ENCODE measurements at places on chromosomes 11 and 22.
A peak's percentile ranks its signal among the peaks of the same experiment; 100 is the strongest.

DNA sequence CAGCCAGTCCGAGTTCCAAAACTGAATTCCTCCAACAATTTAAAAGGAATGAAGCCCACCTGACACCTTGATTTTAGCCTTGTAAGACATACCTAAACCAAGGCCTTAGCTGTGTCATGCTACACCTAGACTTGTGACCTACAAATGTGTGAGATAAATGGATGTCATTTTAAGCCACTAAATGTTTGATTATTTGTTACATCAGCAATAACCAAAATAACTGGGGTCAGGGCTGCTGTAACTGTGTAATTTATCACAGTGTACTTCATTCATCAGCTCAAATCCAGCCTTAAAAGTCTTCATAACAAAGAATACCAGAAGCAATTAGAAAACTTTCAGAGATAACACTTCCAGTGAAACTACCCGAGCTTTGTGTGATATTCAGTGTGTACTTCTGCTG lies 673.0 kb upstream of the ANO3 start:
- no peak for DNase-seq

DNA sequence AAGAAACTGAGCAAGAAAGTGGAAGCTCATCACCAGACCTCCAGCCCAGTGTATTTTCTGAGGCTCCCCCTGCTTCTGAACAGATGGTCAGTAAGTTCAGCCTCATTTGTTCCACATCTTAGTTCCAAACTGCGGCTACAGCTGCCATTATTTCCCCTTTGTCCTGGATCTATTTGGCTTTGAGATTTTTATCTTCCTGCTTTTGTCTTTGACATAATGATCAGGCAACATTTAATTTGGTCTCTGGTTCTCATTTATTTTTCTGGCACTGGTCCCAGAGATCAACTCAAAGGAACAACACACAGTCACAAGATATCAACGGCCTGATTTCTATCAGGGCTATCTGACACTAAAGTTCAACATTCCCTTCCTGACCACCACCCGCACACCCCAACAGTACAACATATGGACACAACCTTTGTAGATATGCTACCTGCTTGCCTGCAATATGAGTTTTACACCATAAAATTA lies 137.5 kb downstream of the FAM76B start:
- peak; percentile 96 for DNase-seq

- DNase-seq: no peak
These were observed 16.7 kb downstream of the C11orf54 start for GRCh38 chr11:93757924-93758865.

DNA sequence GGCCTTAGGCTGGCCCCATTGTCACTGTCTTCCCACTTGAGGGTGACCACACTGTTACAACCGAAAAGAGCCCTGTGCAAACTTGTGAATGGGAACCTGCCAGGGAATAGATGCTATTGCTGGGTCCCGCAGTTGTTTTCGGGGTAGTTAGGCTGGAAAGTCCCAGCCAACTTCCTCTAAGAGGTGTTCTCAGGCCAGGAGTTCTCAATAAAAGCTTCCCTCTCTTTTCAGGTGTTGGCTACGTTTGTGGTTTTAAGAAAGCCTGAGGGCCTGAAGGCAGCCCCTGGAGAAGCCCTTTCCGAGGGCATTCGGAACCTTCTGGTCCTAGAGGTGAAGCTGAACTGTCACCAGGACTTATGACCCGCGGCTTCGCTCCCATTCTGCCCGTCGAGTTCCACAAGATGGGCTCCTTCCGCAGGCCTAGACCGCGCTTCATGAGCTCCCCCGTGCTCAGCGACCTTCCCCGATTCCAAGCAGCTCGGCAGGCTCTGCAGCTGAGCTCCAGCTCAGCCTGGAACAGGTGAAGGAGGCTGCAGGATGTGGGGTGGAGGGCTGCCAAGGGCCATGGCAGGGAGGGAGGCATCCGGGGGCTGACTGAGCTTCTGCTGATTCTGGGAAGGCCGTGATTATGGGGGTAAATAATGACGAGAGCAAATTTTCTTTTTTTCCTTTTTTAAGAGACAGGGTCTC lies 104.8 kb downstream of the PRR5L start:
- DNase-seq: no peak

GRCh38 chr11:12526789-12527188 lies 147.4 kb upstream of the TEAD1 start:
- DNase-seq: no peak

GRCh38 chr22:30421695-30422480 lies 3.7 kb upstream of the MTFP1 start:
- no peak for DNase-seq

- DNase-seq: peak; percentile 33
These were observed 1.1 kb upstream of the TTLL8 start for GRCh38 chr22:50058906-50059880.

GRCh38 chr11:121566279-121567168 lies 113.8 kb upstream of the SORL1-AS1 start:
- DNase-seq: no peak

DNA sequence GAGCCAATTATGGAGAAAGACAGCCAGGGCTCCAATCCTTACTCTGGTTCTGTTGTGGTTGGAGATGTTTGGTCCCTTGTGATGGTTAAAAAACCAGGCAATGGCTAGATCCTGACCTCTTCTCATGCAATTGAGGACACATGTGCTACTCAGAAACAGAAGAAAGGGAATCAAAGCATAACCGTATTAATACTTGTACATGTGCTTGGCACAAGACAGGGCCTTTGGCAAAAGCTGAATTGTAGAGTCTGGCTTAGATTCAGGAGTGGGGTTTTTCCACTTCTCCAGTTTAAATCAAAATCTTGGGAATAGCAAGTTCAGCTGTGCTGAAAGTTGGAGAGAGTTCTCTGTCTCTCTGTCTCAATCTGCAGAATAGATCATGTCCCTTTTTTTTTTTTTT lies 80.1 kb upstream of the E2F8 start:
- no peak for DNase-seq

DNA sequence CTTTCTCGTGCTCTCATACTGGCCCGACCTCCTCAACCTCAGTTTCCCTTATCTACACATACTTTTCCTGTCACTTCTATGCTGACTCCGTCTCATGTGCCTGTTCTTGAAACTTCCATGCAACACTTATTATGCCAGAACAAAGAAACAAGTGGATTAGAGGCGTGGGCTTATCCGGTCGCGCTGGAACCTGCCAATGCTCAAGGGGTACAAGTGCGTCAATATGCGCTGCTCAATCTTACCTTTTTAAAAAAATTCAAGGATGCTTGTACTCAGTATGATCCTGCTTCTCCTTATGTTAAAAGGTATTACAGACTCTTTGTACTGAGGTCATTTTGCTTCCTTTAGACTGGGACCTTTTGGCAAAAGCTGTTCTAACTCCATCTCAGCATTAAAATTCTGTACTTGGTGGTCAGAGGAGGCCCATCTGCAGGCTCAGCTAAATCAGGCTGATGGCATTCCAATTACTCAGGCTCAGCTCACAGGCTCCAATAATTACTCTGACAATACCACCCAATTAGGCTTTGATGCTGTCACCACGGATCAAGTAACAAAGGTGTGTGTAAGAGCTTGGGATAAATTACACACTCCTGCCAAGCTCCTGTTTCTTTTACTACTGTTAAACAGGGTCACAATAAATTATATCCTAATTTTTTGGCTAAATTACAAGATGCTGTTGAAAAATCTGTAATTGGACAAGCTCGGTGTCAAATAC lies 26.3 kb upstream of the ALDH3B2 start:
- no peak for DNase-seq

DNA sequence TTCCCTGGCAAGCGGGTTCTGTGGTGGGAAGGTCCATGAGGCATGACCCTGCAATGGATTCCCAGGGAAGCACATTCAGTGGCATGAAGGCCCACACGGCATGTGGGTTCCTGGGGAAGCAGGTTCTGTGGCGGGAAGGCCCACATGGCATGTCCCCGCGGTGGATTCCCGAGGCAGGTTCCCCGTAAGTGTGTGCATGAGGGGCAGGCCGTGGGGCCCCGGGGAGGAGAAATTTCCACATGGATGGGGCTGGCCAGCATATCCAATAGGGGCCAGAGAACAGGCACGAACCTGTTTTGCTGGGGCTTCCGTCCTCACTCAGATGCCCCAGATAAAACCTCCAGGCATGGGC lies 83.7 kb downstream of the PHF21B start:
- no peak for DNase-seq

DNA sequence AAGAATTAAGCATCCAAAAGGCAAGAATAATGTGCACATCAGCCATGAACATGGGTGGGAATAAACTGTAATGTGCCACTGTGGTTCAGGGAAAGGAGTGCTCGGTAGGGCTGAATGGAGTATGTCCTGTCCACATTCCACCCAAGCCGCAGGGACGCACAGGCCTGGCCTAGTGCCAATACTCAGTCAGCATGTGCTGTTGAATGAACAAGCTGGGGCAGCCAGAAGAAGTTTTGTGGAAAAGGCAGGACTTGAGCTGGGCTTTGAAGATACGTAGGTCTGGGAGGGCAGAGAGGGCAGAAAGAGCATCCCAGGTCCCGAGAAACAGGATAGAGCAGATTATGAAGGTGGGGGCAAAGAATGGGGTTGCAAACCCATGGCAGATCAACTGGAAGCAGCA lies 60.0 kb upstream of the PLET1 start:
- DNase-seq: no peak

DNA sequence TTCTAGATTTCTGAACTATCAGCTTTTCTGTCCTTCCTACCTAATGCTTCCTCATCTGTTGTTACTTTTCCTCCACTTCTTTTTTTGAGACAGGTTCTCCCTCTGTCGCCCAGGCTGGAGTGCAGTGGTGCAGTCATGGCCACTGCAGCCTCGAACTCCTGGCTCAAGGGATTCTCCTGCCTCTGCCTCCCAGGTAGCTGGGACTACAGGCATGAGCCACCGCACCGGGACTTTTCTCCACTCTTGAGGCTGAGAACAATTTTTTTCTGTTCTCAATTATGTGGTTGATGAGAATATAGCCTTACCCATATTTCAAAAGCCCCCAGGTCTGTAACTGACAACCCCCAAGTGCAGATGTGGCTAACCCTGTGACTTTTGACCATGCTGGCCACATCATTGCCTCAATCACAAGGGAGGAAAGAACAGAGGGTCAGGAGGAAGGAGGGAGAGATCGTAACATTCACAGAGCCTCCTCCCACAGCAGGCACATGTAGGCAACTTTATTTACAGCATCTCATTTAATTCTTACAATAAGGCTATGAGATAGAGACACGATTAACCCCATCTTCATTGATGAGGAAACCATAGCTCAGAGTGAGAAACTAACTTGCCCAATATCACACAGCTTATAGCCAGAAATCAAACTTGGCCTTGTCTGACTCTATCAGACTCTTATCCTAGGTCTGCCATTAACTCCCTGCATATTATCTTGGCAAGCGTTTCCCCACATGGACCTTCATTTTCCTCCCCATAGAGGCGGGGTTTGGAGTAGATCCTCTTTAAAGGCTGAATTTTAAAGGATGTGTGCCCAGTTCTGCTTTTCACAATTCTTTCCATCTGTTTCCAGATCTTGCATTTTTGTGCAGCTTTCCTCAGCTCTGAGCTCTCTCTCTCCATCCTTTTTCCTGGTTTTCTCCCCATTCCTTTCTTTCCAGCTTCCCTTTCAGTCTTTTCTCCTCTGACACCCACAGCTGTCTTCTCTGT lies 9.6 kb downstream of the POU2F3 start:
- DNase-seq: no peak

- no peak for DNase-seq
These were observed 552.8 kb upstream of the LRRC4C start for GRCh38 chr11:42012271-42012670.

DNA sequence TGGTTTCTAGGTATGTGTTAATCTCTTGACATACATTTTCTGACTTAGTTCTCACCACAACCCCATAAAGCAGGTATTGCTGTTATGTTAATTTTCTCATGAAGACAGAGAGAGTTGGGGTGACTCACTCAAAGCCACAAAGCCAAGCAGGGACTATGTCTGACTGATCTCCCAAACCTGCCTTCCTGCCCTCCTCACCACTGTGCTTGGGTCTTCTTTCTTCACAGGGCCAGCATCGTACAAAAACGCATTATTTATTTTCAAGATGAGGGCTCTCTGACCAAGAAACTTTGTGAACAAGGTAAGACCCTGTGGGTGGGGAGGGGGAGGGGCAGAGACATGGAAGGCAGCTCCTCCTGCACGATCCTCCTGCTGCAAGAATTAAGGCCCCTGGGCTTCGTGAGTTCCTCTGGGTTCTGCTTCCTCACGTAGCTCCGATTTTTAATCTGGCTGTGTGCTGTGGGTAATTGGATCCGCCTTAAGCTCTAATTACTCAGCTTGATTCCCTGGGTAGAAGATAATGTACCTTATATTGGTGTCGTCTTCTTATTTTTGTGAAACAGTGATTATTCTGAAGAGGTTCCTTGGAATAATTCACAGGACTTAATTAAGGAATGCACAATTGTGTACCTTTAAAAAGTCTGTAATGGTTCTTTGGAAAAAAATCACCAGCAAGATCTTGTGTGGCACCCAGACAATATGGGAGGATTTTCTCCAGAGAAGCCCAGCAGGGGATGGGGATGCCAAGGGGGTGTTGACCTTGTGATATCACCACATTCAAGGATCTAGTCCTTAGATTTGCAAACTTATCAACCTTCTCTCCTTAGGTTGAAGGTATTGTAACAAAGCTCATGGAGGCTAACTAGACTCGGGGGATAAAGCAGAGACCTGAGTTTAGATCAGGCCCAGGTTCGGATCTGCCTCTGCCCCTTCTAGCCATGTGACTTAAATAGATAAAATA lies 112.9 kb downstream of the SPON1 start:
- DNase-seq: no peak

GRCh38 chr22:48886604-48887393 lies 940.9 kb downstream of the BRD1 start:
- no peak for DNase-seq

DNA sequence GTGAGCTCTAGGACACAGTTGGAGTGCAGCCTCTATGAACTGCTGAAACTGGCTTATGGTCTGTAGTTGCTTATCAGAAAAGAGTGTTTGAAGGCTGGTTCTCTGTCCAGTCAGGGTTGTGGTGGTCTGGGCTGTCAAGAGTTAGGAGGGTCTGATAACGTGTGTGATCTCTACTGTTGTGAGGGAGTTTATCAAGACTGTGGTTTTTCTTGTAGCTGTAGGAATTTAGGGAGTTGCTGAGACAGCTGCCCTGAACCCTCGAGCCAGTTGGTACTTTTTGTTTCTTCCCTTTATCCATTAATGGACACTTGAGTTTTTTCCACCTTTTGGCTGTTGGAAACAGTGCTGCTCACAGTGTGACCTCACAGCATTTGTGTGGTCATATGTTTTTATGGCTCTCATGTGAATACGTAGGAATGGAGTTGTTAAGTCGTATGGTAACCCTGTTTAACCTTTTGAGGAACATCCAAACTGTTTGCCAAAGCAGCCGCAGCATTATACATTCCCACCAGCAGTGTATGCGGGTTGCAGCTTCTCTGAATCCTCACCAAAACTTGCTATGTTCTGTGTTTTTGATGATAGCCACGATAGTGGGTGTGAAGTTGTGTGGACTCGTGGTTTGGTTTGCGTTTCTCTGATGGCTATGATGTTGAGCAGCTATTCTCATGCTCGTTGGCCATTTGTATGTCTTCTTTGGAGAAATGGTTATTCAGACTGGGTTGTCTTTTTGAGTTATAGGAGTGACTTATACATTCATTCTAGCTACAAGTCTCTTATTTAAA lies 20.9 kb upstream of the DGCR8 start:
- DNase-seq: no peak

All from SK-N-DZ (cell line).